CD4-positive, alpha-beta memory T cell (primary cell): ENCODE measurements at places on chromosomes 3 and 15. TPM values are rescaled to one million over a fixed set of nuclear protein-coding genes. Genes with fewer than 3 reads are reported as not detected.

SPTBN5 gene
- polyA plus RNA-seq: not detected

SLC51B gene
- not detected for polyA plus RNA-seq

ADGRG7 gene
- not detected for polyA plus RNA-seq

CPNE9 gene
- not detected for polyA plus RNA-seq

SACM1L gene
- polyA plus RNA-seq: 39.1 TPM

GOLGA8J gene
- not detected for polyA plus RNA-seq
